ENCODE measurements at places on chromosomes 16 and 17. TPM values are rescaled to one million over a fixed set of nuclear protein-coding genes. Genes with fewer than 3 reads are reported as not detected.

DNA sequence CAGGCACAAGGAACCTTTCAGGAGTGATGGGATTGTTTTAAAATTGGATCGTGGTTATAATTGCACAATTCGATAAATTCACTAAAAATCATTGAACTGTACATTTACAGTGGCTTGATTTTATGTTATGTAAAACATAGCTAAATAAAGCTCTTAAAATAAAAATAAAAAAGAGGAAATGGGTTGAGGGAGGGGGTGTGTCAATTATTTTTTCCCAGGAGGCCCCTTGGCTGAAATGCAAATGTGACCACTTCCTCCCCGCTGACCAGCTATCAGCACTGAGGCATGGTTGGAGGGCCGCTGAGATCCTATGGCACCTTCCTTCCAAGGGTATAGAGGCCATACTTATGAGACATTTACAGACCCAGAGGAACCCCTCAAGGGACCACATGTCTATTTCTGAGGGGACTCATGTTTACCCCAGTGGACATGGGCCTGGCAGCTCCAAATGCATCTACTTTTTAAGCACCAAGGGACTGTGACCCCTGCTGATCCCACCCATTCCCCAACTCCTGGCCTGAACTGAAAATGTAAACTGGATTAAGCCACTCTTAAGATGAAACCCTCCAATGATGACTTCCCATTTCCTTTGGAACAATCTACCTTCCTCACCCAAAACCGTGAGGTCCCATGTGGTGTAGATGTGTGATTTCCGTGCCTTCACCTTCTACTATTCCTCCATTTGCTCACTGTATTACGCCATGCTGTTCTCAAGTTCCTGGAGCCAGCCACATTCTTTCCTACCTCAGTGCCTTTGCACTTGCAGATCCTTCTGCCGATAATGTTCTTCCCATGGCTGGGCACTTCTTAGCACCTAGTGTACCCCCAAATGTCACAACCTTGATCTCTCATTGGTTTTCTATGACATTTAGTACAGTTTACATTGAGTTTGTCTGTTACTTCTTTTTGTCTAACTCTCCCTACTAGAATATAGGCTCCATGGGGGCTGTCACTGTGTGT lies 2.8 kb upstream of the IL21R start:
- DNase-seq = no peak

- no peak for DNase-seq
Observed at GRCh38 chr16:67311607-67312488, 14.7 kb downstream of the KCTD19 start.

GRCh38 chr16:80047842-80048241 lies 447.3 kb upstream of the MAF start:
- DNase-seq = no peak

GRCh38 chr17:62626719-62627218 lies 701 bp upstream of the MRC2 start:
- DNase-seq = no peak

DNA sequence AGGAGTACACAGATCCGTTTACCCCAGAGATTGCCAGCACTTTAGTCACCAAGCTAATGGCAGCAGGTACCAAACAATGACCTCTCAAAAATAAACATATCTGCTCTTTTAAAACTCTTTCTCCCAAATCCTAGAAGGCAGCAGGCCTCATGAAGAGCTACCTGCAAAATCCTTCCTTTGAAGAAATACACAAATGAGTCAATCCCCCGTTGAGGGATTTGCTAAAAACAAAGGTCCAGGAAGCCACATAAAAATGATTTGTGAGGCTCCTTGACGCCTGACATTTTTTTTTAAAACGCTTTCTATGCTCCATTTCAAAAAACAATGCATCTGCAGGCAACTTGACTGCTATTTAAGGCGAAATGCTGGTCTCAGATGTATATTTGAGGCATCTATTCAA lies 58.2 kb downstream of the NACA2 start:
- no peak for DNase-seq

DNA sequence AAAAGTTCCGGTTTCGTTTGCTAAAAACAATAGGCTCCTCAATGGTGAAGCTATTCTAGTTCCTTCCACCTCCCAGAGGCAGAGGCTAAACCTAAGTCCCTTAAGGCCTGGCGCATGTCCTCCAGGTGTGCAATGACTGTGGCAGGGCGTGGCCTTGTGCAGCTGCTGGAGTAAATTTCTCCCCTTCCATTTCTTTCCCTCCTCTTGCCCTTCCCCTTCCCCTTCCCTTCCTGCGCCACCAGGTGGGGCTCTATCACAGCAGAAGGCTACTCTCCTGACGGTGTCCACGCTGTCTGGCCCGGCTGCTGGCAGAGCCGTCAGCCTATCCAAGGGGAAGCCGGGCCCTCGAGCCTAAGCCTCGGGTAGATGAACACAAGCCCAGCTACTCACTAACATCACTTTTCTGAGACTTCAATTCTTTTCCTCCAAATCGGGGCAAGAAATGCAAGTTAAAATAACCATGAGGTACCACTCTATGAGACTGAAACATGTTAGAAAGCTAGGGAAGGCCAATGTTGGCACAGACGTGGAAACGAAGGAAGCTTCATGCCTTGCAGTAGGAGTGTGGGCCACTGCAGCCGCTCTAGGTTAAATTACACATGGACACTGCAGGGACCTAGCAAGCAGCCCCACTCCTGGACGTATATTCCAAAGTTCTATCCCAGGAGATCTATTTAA lies 34.4 kb downstream of the C16orf78 start:
- DNase-seq = peak; percentile 85

GRCh38 chr16:3641801-3642396 lies 12.6 kb upstream of the DNASE1 start:
- no peak for DNase-seq

DNA sequence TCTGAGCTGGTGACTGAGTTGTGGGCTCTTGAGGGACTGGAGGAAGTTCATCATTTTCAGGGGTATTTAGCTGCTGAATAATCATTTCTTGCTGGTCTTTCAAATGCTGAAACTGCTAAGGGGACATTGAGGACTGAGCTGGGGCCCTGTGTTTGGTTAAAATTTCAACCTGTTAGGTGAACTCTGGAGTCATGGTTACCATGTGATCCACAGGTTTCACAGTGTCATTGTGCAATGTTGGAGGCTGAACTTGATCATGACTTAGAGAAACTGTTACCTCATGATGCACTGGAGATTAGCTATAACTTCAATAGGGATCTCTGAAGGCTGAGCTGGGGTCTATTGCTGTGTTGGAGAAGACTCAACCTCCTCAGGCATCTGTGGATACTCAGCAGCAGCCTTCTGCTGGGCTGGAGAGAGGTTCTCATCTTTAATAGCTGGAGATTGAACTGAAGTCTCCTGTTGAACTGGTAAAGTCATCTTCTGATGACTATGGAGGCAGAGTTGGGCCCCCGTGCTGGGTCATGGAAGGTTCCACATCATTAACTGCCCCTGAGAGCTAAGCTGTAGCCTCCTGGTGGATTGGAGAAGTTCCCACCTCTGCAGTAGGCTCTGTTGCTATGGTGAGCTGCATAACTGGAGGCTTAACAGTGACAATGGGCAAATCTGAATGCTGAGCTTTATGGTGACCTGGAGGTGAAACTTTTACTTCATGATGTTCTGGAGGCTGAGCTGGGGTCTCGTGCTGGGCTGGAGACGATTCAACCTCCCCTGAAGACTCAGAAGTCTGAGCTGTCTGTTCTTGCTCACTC lies 15.2 kb downstream of the RDM1 start:
- no peak for DNase-seq

GRCh38 chr16:65733721-65734120 lies 611.9 kb upstream of the CDH11 start:
- DNase-seq = no peak

GRCh38 chr17:32520104-32520701 lies 33.4 kb downstream of the CDK5R1 start:
- no peak for DNase-seq

- no peak for DNase-seq
Observed at GRCh38 chr16:51524555-51525373, 373.7 kb upstream of the SALL1 start.

DNA sequence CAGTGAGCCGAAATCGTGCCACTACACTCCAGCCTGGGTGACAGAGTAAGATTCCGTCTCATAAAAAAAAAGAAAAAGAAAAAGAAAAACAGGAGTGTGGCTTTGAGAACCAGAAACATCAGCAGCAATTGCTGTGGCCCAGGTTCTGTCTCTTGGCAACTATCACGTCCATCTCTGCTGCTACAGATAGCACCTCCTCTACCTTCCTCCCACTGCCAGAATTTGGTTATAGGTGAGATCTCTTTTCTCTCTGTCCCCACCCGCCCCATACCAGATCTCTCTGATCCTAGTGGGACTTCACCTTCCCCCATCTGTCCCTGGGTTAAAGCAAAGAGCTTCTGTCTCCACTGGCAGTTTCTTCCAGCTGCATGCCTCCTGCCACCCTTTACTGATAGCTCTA lies 3.1 kb downstream of the TLCD2 start:
- no peak for DNase-seq

The PLA2G10 gene
- not detected for total RNA-seq

The STX1B gene
- 264 TPM for total RNA-seq

The CD300A gene
- total RNA-seq = 3.6 TPM

The ALOX15 gene
- 1.1 TPM for total RNA-seq

The KLHL11 gene
- 51.3 TPM for total RNA-seq

The MFAP4 gene
- 26.9 TPM for total RNA-seq

The DLX4 gene
- 1.1 TPM for total RNA-seq

The HOXB9 gene
- not detected for total RNA-seq

The MYH3 gene
- total RNA-seq = 4.4 TPM
